ENCODE measurements at places on chromosomes 1 and 21. TPM values are rescaled to one million over a fixed set of nuclear protein-coding genes. Genes with fewer than 3 reads are reported as not detected.

- DNase-seq = no peak
These were observed 76.9 kb downstream of the GPATCH2 start for GRCh38 chr1:217553949-217554509.

NEGR1 gene
- total RNA-seq = 78.7 TPM

CA14 gene
- 0.41 TPM for total RNA-seq

ALX3 gene
- 0.41 TPM for total RNA-seq

DNA sequence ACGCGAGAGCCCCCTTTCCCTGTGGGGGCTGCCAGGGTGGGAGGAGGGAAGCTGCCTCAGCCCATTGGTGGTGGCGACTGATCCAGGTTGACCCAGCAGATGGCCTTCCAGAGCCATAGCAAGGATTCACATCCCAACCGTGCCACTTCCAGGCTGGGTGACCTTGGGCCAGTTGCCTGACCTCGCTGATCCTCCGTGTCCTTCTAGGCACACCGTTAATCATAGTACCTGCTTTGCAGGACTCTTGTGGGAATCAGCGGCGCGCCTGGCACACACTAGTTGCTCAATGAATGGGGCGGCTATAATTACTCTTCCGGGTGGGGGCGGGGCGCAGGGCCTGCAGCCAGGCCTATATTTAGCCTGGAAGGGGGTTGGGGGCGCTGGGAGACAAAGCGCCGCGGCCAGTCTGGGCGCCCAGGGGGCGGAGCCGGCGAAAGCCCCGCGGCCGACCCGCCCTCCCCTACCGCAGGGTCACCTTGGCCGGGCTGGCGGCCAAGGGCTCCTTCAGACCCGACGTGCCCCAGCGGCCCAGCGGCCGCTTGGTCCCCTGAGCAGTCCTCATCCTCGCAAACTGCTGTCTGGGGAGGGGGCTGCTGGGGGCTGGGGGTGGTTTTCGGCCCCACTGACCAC is 5.1 kb downstream of the HSPB7 start:
- DNase-seq = peak; percentile 62

GRCh38 chr1:198113342-198113750 is 43.5 kb upstream of the NEK7 start:
- DNase-seq = no peak

- DNase-seq = no peak
These were observed 7.4 kb downstream of the MEF2D start for GRCh38 chr1:156493154-156493631.

- DNase-seq = peak; percentile 18
These were observed 1.9 kb downstream of the EEIG2 start for GRCh38 chr1:108561689-108562326.
